Stimulated activated CD4-positive, alpha-beta T cell treated with anti-CD3 and anti-CD28 coated beads, Interleukin-2, amount 100 ng/mL, for 24 hours (primary cell): ENCODE measurements at places on chromosomes 13 and 19.

DNA sequence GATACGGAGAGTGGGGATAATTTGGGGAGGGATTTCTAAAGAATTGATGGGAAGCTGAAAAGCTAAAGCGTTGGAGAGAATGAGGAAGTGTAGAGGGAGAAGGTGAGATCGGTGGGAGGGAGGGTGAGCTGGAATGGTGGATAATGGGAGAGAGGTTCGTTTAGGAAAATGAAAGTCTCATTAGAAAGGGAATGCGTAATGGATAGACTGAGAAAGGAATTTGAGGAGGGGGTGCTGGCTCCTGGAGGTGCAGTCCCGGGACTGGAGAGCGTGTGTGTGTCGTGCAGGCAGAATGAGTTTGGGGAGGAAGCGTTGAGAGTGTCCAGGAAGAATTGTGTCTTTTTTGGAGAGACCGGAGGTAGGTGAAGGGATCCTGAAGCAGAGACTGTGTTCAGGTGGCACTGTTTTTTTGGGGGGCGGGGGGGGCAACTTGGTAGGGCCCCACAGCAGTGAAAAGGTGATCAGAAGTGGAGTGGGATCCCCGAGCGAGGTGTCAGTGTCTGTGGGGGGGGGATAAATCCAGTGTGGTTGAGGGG, 1.4 kb downstream of the ACTN4 start:
- no peak for DNase-seq

- peak; percentile 78 for DNase-seq
These were observed 6.9 kb downstream of the IL4I1 start for GRCh38 chr19:49889687-49890348.

DNA sequence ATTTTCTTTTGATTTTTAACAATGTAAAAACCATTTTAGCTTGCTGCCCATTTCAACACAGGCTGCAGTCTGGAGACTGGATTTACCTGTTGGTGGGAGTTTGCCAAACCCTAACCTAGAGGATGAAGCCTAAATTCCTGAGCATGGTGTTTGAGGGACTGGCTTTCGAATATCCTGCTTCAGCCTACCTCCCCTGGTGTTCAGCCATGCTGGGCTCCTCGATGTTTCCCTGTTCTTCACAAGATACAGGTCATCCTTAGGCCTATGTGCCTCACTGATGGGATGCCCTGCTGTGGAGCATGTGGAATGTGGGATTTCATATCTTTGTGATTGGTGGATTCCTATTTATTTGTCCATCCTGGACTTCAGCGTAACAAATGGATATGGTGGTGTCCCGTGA, 20.4 kb upstream of the ERCC5 start:
- DNase-seq, result no peak

DNA sequence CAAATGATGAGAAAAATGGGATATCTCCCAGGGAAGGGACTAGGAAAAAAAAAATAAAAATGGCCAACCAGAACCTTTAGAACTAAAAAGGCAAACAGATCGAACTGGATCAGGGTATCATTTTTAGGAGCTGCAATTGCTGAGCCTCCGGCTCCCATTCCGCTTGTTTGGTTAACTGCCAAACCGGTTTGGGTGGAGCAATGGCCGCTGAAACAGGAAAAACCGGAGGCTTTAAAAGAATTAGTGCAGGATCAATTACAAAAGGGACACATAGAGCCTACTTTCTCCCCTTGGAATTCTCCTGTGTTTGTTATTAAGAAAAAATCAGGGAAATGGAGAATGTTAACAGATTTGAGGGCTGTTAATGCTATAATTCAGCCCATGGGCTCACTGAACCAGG, 12.7 kb upstream of the ZNF443 start:
- DNase-seq, result no peak

- no peak for DNase-seq
These were observed at the start of gene NMRK2 for GRCh38 chr19:3932931-3933810. Gene NMRK2 (plus strand): TSS chr19:3933069. CDS start chr19:3933672, 603 bp downstream.

GRCh38 chr19:40274585-40275544, 10.3 kb downstream of the AKT2 start:
- no peak for DNase-seq

GRCh38 chr13:32910530-32910929, 105.7 kb upstream of the KL start:
- no peak for DNase-seq

GRCh38 chr13:43054803-43055802, 31.7 kb downstream of the DNAJC15 start:
- DNase-seq, result no peak

GRCh38 chr19:5125797-5126497, 157.0 kb downstream of the KDM4B start:
- DNase-seq, result no peak

- no peak for DNase-seq
These were observed 144.1 kb downstream of the DPF1 start for GRCh38 chr19:38079926-38080380.

DNA sequence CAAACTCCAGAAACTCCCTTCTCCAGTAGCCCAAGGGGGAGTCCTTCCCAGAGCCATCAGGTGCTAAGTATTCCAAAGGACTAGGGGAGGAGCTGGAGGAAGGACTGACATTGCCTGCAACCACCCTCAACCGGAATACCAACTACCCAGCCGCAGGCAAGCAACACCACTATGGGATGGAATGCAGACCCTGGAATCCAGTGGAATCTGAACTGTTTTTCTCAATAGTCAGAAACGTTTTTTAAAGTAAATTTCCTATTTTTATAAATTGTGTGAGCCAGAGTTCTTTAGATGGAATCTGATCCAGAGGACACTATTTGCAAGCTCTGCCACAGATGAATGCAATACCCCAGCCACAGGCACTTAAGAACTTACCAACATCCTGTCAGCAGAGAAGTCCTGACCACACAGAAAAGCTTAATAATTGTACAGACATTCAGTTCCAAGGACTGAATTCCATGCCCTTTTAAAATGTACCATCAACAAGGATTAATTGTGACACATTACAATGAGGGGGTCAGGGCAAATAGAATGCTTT, 92.1 kb downstream of the USP12 start:
- no peak for DNase-seq

DNA sequence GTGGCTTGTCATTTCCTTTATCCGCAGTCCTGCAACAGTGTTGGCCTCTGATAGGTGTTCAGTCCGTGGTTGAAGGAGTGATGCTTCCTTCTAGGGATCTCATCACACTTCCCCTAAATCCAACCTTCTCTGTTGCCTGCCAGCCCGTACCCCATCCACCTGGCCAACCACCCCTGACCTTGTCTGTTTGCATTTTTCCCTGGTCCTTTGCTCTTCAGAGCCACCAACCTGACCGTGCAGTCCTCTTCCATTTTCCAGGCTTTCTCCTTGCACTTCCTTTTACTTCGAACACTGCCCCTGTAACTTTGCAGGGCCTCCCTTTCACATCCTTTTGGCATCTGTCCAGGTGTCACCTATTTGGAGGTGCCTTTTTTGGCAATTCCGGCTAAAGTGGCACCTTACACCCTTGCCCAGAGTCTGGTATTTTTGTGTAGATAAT, 696 bp downstream of the ZNF460 start:
- peak; percentile 3 for DNase-seq

GRCh38 chr13:80618781-80619180, 277.9 kb upstream of the SPRY2 start:
- DNase-seq, result no peak

- no peak for DNase-seq
These were observed 168.6 kb downstream of the ITGBL1 start for GRCh38 chr13:101621099-101621498.

DNA sequence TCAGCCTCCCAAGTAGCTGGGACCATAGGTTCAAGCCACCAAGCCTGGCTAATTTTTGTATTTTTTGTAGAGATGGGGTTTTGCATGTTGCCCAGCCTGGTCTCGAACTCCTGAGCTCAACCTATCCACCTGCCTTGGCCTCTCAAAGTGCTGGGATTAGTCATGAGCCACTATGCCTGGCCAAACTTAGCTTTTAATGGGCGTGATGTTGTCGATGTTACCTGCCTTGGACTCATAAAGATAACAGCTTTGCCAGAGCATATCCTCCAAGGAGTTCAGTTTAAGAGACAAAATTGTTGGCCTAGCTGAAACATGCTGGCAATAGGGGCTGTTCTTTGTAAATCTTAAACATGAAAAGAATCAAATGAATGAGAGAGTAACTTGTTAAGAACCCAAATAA, 13.1 kb downstream of the POLR1D start:
- no peak for DNase-seq

DNA sequence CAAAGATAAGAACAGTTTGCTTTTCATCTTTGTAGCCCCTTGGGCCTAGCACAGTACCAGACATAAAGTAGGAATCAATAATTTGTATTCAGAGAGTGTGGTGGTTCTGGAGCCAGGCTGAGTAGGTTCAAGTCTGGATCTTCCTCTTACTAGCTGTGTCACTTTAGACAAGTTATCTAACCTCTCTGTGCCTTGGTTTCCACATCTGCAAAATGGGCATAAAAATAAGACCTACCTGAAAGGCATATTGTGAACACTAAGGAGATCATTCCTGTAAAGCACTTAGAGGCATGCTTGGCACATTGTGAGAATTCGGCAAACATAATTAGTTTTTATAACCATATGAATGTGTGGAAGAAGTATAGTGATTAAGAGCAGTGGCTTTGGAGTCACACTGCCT, 95.8 kb downstream of the MBNL2 start:
- DNase-seq, result no peak

DNA sequence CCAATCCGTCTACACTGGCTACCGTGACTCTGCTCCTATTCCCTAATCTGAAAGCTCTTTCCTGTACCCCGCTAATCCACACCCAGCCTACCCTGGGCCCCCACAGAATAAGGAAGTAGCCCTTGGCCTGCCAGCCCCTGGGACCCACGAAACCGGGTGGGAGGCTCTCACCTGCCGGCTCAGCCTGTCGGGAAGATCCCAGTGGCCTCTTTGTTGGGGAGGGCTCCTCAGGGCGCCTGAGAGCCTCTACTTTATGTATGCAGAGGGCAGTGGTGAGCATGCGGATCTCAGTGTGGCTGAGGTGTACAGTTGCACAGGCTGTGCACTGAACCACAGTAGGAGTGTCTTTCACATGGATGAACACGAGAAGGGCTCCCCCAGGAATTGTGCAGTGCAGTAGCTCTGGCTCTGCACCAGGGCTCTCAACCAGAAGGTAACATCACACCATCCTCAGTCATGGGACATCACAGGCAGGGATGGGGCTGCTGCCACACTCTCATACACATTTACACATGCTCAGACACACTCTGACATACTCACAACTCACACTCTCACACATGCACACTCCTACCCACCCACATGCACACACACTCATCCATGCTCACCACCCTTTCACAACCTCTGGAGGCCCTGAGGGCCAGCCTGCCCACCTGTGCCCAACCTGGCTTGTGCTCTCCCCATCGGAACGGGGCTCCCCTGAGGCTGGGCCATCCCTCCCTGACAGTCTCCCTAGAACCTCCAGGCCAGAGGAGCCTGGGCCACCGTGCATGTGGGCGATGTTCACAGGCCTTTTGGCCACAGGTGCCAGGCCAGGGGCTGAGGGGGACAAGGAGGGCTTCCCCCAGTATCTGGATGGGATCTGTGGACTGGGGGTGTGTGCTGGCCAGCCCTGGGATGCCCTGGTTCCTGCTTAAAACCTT, 135.0 kb downstream of the URI1 start:
- DNase-seq, result no peak

DNA sequence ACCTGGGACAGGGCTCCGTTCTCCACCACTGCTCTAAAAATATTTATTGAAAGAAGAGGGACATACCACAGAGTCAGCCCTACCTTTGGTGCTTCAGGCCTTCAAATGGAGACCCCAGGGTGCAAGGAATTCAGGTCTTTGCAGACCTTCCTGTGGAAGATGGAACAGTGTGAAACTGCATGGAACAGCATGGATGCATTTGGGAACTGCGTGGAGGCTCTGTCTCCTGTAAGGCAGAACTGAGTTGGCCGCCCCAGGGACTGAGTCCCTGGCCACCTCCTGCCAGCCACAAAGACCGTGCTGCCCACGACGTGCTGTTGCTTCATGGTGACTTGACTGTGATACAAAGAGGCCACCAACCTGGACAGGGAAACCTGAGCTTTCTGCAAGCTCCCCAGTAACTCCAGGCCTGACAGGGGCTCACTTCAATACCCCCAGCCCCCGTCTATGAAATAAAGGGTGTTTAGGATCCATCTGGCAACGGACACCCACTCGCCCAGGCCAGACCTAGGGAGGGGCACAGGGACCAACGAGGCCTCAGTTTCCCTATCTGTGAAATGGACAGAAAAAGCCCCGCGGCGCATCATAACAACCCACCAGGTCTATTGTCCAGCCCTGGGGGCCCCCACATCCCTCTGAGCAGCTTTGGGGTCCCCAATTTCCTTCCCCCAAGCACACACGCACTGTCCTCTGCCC, 58.6 kb upstream of the KLF2 start:
- no peak for DNase-seq

DNA sequence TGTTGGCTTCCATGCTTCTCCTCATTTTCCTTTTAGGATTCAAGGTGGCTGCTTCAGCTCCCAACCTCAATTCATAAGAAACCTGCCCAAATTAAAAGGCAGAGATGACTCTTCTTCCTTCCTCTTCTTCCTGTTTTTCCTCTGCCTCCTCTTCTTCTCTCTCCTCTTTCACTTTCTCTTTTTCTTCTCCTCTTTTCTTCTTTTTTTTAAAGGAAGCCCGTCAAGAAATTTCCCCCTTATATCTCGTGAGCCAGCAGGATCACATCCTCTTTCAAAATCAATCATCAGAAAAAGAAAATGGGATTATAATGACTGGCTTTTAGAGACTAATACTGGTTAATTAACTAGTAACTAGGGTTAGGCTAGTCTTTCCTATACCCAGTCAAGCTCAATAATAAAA, 220.3 kb downstream of the NBEA start:
- DNase-seq, result no peak

DNA sequence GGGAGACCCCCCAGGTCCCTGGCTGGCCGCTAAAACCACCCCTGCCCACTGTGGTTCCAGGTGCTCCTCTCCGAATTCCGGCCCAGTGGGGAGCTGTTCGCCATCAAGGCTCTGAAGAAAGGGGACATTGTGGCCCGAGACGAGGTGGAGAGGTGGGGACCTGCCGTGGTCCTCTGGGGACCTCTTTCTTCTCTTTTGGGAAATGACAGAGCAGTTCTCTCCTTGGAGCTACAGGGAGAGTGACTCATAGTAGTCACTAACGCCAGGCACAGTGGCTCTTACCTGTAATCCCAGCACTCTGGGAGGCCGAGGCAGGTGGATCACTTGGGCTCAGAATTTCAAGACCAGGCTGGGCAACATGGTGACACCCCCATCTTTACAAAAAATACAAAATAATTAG, 7.3 kb downstream of the PTGER1 start:
- DNase-seq, result no peak

- no peak for DNase-seq
These were observed 41.6 kb downstream of the NDFIP2 start for GRCh38 chr13:79522583-79522982.

- DNase-seq, result peak; percentile 79
These were observed 9.3 kb upstream of the RANBP3 start for GRCh38 chr19:5987077-5987818.

- no peak for DNase-seq
These were observed 2.1 kb downstream of the NFIX start for GRCh38 chr19:12997179-12997966.
